Stimulated activated CD8-positive, alpha-beta memory T cell treated with anti-CD3 and anti-CD28 coated beads, Interleukin-7, amount 100 ng/mL, for 4 hours (primary cell): ENCODE measurements at places on chromosomes 5 and 9.

- no peak for DNase-seq
Measured at GRCh38 chr5:53940921-53941320, 369.5 kb downstream of the ARL15 start.

DNA sequence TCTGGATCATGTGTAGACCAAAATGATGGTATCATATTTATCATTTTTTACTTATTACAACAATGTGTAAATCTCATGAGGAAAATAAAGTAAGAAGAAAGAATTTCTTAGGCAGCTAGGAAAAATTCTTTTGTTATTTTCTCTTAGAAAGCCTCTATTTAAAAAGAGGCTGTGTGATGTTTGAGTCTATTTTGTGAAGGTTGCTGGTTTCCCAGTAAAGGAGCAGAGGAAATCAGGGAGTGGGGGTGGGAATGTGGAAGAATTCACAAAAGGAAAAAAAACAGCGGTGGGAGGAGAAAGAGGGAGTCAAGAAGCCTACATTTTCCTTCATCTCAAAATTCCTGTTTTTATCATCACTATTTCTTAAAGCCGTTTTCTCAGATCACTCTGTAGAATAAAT lies 20.1 kb downstream of the PTCH1 start:
- no peak for DNase-seq

DNA sequence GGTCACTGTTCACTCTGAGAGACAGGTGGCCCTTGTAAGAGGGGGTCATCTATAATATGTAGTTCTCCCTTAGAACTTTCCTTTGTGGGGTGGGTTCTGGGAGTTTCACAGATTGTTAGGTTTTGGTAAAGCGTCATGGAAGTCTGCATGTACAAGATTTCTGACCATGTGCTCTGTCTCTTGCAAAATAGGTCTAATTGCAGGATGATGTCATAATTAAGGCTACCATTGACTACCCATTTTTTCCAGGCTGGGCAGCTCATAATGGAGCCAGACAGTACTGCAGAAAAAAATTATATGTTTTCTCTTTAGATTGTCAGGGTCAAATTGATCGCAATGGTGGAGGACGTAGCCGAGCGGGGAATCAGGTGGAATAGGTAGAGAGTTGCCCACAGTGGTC lies 3.7 kb upstream of the GM2A start:
- no peak for DNase-seq

DNA sequence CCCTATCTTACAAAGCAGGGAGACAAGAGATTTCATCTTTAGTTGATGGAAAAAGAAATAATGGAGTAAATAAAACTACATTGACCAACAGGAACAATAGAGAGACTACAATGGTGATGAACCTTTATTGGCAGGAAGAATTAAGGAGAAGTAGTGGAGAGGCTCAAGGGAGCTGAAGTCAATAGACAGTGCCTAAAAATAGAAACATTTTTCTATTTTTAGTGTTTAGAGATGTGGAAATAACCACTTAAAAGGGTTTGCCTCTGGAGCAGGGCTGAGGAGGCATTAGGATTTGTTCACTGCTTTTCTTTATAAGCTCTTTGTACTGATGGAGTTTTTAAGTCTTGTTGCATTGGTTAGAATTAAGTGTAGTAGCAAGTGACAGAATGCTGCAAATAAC lies 98.4 kb upstream of the ERCC6L2 start:
- no peak for DNase-seq

DNA sequence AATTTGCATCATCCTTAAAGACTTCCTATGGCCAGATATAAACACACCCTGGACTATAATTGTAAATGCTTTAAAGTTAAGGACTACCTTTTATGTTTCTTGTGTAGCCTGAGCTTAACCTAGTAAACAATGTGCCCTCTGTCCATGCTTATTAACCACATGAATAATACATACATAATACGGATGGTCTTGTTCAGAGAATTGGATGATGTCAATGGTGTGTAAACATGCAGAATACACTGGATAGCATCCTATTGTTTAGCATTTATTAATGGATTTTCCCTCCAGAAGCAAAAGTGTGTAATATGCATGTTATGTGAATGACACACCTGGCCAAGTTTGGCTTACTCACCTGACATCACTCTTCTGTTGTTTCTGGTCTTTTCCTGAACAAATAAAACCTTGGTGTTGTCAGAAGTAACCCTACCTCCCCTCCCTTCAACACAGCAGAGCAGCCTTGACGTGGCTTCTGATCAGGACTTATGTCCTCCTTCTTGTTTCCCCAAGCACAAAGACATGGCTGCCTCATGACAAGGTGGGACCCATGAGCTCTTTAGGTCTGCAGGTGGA lies 517.9 kb downstream of the MTRR start:
- DNase-seq = no peak

GRCh38 chr5:22567983-22568382 lies 285.2 kb downstream of the CDH12 start:
- DNase-seq = no peak

- DNase-seq = no peak
Measured at GRCh38 chr5:180332861-180333260, 20.3 kb downstream of the GFPT2 start.

DNA sequence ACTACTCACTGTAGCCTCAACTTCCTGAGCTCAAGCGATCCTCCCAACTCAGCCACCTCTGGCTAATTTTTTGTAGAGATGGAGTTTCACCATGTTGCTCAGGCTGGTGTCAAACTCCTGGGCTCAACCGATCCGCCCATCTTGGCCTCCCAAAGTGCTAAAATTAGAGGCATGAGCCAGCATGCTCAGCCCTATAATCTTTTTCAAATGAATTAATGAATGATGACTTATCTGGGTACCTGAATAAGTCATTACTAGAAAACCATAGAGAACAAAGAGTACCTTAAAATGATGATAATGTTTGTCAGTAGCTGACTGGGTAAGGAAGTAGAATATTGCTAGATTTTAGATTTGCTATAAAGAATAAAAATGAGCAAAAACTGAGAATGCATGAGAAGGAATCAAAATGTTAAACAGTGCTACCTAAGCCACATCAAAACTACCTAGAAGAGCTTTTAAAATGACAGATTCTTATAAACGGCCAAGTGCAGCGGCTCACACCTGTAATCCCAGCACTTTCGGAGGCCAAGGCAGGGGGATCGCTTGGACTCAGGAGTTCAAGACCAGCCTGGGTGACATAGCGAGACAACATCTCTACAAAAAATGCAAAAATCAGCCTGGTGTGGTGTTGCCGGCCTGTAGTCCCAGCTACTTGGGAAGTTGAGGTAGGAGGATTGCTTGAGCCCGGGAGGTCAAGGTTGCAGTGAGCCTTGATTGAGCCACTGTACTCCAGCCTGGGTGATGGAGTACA lies 13.6 kb downstream of the FNBP1 start:
- no peak for DNase-seq

- DNase-seq = no peak
Measured at GRCh38 chr9:93459432-93459847, 6.1 kb upstream of the FAM120AOS start.

- DNase-seq = no peak
Measured at GRCh38 chr5:16557477-16557876, 59.3 kb downstream of the RETREG1 start.

DNA sequence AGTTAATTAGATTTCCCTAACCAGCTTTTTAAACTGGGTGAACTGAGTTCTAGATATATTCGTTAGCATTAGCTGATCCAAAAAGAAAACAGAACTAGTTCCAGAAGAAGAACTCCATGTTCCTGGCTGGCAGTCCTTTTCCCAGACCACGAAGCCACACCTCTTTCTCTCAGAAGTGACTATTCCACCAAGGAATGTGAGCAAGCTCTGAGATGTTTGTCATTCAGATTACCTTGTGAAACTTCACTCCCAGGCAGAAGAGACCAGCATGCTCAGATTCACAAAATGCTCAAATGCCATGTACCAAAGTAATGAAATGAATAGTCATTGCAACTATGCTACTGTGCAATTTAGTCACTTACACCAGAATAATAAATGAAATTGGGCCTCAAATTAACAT lies 4.4 kb upstream of the SSBP2 start:
- DNase-seq = no peak

- DNase-seq = no peak
Measured at GRCh38 chr9:70760228-70760627, 345.8 kb upstream of the KLF9 start.

- DNase-seq = no peak
Measured at GRCh38 chr9:95341293-95341962, 23.9 kb upstream of the FANCC start.

- no peak for DNase-seq
Measured at GRCh38 chr9:8329561-8330283, 530.1 kb upstream of the DMAC1 start.
